Glomerular endothelial cell (primary cell): ENCODE measurements at places on chromosomes 4 and X.
A peak's percentile ranks its signal among the peaks of the same experiment; 100 is the strongest.

DNA sequence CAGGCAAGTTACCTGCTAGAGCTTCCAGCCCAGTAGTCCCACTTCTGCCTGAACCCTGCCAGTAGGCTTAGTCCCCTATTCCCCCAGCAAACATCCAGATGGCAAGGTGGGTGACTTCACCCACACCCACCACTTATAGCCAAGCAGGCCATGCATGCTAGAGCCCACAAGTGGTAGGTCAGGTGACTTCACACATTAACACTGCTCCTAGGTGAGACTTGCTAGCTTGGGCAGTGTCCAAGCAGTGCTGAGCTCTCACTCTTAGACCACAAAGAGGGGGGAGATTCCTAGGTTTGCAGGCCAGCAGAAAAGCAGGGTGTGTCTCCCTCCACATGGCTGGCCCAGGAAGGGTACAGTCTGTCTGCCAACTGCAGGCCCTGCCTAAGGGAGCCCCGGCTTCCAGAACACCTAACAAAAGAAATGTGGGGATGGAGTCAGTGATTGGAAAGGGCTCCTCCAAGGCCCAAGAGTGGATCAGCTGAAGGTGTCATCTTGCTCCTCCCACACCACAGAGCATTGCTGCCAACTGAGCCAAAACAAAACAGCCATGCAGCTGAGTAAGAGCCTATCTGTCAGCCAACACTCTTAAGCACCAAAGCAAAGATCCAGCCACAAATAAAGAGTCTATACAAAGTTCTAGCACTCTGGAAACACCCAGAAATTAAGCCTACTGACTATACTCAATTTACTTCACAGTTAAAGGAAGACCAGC is 158.1 kb upstream of the USP38 start:
- DNase-seq: no peak

- no peak for DNase-seq
Measured at GRCh38 chrX:7346021-7346420, 198.1 kb upstream of the PUDP start.

DNA sequence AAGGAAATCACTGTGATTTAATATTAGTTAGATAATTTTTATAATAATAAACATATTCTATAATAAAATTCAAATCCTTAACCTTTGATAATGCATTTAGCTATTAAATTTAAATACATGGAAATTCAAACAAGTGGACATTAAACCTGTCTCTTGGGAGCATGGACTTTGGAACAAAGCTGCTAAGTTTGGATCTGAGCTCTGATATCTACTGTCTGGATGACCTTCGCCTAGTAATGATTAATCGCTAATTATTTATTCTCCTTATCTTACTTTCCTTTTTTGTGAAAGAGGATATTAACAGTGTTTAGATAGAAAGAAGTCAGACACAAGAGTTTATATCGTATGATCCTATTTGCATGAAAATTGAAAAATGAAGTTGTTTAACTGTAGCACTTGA is 980.9 kb downstream of the FSTL5 start:
- no peak for DNase-seq

GRCh38 chr4:106585915-106586349 is 217.4 kb upstream of the GIMD1 start:
- DNase-seq: no peak

- peak; percentile 12 for DNase-seq
Measured at GRCh38 chrX:15882704-15883539, 28.3 kb upstream of the AP1S2 start.

GRCh38 chrX:16113978-16114565 is 9.3 kb upstream of the GRPR start:
- DNase-seq: no peak

DNA sequence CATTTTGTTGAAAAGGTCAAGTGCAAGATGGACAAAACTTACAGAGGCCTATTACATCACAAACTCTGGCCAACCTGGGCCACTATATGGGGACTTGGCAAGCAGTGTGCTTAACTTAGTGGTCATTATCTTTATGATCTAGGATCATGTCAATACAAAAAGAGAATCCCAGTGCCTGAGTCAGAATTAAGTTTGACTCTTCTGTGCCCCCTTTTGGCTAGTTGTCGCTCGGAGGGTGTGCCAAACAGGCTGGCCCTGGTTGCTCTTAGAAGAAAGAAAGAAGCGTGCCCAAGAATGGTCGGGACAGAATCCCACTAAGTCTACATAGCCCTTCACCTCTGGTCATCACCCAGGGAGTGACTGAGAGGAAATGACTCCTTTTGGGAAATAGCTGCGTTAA is 100.1 kb downstream of the EIF4E start:
- no peak for DNase-seq

- no peak for DNase-seq
Measured at GRCh38 chr4:6279582-6280289, 10.1 kb downstream of the WFS1 start.

GRCh38 chr4:26827798-26828197 is 32.8 kb upstream of the STIM2 start:
- DNase-seq: no peak

DNA sequence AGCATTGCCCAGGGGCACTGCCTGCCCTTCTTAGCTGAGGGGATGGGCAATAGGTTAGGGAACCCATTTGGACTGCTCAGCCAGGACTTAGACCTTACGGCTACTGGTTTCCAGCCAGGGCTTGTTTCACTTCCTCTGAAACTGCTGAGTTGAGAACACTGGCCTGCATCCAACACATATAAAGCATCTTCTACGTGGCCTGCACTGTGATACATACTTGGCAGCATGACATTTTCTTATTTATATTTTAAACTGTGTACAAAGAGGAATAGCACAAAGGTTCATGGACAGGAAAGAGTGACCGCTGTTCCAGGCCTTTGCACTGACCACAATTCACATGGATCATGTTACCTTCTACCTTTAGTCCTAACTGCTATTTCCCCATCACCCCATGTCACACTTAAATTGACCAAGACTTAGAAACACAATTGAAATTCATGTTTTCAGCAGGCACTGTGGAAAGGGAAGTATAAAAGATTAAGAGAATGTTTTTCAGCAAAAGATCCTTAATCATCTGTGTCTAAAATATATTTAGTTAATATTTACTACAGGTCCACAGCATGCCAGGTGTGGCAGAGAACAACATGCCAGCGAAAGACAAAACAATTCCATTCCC is 43.7 kb downstream of the NLGN4X start:
- no peak for DNase-seq

DNA sequence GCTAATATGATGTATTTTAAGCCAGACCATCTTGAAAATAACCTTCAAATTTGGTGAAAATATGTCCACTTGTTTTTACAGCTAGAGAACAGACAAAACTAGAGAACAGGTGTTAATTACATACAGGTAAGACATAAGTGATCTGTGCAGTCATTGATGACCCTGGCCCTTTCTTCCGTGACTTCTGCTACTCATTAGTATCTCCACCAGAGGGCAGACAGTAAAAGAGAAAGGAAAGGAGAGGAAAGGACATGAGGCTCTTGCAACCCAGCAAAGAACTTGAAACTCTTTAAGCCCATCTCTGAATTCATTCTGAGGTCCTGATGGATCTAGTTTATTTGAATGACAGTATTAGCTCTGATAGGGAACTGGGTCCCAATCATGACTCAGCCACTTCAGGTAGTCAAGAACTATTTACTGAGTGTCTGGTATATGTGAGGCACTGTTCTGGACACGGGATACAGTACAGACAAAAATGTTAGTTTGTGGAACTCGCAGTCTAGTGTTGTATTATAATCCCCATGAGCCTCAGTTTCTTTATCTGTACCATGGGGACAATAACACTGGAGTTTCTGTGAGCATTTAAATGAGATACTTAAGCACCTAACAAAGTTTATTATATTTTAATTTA is 121.0 kb upstream of the TEX13D start:
- DNase-seq: no peak

- no peak for DNase-seq
Measured at GRCh38 chr4:177292171-177292570, 17.5 kb upstream of the NEIL3 start.

DNA sequence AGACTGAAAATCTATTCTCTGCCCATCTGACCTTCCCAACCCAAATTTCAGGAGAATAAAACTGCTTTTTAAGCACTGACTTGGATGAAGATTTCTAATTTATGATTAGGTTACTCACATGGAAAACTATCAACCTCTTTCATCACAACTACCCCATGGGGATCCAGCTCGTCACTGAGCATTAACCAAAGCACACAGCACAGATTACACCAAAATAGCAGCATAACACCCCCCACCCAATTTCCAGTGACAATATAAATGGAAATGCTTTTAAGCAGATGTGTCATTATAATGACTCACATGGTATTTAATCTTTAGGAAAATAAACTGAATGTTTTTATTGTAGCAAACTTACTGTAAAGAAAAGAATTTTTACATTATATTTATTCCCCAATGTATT is 9.7 kb downstream of the SERTM2 start:
- no peak for DNase-seq

DNA sequence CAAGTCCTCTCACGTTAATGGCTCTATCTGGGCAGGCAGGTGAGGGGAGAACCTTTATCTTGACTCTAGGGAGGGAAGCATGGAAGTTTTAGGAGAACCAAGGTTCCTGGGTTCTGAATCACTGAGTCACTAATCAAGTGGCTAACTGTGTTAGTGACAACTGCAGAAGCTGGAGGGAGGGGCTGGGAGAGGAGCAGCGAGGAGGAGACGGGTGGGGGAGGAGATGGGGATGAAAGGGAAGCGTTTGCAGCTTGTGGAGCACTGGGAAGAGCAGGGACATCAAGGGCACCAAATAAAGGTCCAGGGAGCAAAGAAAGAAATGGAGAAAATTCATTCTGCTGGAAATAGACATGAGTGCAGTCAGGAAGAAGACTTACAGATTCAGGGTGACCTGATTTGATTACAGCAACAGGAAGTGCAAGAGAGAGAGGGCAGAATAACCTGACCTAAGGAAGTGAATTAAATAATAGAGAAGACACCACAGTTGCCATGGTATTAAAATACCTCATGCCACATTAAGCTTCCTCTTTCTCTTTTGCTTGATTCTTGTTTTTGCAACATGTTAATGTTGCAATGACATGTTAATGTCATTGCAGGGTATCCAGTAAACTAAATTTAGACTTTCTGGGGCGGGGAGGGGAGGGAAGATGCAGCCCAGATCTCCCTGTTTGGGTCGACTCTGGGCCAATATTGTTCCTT is 4.5 kb upstream of the SETD7 start:
- DNase-seq: no peak

DNA sequence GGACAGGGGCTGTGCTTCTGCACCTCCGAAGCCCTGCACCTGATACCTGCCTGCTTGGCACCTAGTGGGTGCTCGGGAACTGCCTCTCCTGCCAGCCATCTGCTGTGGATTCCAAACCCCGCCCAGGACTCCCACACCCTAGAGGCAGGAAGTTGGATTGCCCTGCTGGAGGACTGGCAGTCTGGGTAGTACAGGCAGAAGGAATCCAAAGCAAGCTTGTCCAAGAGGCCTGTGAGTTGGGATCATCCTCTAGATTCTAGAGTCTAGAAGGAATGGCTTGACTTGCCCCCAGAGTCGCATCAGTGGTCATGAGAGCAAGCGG is 64.6 kb upstream of the MTM1 start:
- DNase-seq: no peak

DNA sequence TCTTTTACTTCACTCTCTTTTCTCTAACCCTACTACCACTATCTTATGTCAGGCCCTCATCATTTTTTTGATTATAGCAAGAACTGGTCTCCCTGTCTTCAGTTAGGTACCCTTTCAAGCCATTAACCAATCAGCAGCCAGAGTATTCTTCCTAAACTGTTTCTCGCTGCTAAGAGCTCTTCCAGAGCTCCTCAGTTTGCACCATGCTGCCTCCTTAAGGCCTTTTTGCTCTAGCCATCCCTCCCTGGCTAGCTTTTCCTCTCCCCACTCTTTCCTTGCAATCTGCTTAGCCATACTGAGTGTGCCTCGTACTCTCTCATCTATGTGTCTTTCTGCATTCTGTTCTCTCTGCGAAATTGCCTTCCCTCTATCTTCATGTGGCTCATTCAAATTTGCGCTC is 32.9 kb downstream of the KIF4A start:
- DNase-seq: no peak

DNA sequence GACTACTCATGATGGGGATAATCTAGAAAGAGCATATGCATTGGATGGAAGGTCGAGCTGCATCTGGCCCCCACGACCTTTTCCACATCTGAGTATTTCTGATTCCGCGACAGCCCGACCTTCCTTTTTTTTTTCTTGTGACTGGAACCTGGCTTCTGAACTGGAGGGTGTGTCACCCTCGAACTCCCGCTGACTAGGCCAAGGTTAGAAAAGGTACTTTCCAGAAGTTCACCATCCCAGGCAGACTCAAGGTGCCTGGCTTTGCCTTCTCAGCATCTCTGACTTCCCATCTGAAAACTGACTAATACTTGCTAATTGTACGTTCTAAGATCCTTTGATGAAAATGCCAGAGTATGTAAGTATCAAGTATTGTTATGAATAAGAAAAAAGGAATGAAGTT is 49.3 kb upstream of the CD40LG start:
- DNase-seq: no peak

GRCh38 chrX:131816551-131817136 is 206.5 kb upstream of the STK26 start:
- DNase-seq: peak; percentile 90

DNA sequence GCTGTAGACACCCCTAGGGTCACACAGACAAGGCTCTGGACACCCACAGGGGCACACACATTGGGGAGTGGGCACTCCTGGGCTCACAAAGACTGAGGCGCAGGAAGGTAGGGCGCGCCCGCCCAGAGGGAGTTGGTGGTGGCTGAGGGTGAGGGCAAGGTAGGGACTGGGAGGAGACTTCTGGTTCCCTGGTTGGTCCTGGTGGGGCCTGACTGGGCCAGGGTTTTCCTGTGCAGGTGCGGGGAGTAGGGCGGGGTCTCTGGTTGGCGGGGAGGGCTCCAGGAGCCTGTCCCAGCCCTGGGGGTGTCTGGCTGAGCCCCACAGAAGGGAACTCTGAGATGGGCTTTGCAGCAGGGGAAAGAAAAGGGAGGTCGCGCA is 6.7 kb upstream of the WAS start:
- DNase-seq: no peak

DNA sequence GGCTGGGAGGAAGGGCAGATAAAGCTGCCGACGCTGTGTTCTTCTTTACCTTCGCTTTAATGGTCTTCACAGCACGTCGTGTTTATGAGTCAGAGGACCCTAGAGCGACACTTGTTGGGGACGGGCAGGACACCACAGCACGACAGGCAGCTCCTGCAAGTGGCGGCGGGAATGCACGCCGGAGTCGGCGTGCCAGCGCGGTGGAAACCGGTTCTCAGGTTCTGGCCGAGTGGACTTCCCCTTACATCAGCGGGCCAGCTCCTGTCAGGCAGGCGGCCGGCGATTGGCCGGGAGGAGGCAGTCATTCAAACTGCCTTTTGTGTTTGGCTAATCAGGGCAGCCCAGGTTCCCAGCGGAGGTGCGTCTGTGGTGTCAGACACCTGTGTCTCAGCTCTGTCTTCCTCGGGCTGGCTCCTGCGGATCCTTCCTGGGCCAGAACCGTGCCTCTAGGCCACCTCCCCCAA is 150.9 kb downstream of the SHROOM3 start:
- DNase-seq: no peak

DNA sequence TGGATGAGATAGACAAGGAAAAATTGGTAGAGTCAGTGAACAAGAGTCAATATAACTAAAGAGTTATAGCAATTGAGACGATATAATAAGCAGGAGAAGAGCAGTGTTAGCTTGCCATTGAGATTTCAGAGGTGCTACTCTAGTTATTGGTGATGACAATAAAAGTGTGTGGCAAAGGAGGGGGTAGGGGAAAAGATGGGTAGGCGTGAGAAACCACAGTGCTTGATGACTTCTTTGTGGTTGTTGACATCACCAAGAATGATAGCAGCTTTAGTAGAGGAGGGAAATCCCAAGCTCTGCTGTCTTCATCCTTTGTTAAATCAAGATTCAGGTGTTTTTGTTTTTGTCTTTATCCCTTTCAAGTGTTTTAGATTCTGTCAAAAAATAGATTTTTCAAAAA is 179.9 kb upstream of the PPP3CA start:
- no peak for DNase-seq

- no peak for DNase-seq
Measured at GRCh38 chr4:121127100-121127499, 37.0 kb downstream of the TNIP3 start.
